ENCODE measurements at places on chromosomes 1 and 21.

DNA sequence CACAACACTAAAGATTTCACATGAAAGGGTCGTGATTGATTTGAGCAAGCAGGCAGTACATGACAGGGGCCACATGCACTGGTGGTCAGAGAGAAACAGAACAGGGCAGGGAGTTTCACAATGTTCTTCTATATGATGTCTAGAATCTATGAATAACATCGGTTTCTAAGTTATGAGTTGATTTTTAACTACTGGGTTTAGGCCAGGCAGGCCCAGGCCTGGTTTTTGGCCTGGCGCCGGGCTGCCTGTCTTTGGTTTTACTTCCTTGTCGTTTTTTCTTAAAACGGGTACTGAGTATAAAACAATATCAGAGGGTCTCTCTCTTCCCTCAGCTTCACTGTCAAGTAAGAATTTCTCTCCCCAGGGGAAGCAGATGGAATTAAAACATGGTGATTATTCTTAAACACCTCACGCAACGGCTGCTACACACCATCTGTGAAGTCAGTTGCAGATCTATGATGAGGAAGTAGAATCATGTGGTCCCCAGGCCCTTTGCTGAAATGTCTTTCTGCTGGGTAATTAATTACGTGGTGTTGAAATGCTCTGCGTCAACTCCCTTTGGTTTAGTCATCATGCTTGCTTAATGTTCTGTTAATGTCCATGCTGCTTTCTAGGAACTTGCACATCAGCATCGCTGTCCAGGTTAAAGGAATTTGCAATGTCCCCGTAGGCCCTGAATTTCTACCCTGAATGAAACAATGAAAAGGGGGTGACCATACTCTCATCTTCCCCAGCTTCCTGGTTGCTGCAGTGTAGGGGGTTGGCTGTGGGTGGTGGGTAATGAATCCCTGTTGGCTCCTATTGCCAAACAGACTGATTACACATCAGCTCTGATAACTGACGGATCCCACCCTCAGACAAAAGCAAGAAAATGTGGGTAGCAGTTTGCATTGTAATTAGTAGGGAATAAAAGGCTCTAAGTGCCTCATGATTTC is 70.3 kb downstream of the SERINC2 start:
- no peak for DNase-seq

DNA sequence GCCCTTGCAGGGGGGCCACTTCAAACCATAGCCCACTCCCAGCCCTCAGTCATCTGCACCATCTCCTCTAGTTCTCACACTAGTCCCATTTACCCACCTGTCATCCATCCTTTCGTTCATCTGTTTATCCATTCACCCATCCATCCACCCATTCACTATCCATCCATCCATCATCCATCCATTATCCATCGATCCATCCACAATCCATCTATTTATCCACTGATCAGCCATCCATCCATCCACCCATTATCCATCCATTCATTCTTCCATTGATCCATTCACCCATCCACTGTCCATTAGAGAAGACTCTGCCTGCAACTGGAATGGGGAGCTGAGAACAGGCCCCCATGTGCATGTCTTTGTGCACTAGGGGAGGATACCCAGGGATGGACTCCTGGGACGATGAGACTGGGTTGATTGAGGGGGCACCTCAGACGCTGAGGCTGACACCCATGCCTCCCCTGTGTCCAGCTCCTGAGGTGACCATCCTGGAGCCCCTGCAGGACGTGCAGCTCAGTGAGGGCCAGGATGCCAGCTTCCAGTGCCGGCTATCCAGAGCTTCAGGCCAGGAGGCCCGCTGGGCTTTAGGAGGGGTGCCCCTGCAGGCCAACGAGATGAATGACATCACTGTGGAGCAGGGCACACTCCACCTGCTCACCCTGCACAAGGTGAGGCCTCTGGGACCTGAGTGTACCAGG is 97.9 kb downstream of the TRIM11 start:
- DNase-seq = peak; percentile 26

DNA sequence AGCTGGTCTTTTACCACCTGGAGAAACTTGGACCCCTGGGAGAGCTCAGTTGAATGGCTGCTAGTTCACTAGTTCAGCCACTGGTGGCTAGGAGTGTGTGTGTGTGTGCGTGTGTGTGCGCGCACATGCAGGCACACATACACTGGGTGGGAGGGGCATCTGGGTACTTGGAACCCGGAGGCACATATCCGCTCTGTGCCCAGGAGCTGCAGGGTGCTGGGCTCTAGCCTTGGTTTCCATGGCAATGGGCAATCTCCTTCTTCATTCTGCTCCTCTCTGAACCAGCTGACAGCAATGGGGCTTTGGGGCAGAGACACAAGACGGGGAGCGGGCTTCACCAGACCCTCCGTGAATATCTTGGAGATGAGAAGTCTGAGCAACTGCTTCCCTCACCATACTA is 87.1 kb upstream of the DISP3 start:
- no peak for DNase-seq

DNA sequence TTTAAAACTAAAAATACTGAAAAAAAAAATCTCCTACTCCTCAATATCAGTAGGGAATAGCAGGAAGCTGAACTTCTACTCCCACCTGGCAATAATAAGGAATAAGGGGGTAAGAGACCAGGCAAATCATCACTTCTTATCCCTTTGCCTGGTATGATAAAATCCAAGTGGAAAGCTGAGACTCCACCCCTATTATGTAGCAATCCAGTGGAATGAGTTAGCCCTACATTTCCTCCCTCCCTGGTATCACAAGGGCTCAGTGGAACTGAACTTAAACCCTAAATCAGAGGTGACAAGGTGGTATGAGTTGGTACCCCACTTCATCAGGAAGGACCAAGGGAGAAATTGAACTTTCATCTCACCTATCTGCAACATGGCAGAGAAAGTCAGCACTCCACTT is 25.7 kb downstream of the TRIM33 start:
- DNase-seq = no peak

DNA sequence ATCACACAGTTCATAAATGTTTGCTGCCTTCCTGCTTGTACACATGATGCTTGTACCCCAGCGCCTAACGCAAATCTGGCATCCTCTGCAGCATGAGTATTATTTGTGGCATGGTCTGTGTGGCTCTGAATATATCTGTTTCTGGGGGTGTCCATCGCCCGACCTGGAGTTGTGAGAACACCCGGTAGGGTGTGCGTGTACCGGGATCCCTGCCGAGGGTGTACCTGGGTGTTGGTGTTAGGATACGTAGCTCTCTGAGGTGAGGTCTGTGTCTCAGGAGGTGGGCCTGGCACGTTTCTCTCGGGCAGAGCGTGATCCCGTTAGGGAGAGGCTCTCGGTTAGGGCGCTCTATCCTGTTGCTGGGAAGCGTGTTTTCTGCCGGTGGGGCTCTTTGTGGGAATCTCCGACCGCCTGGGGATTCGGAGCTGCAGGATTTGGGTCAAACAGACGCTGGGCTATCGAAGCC is 10.4 kb upstream of the CDC20 start:
- peak; percentile 90 for DNase-seq

- DNase-seq = peak; percentile 54
Observed at GRCh38 chr1:19762175-19762779, 37.4 kb downstream of the TMCO4 start.

- no peak for DNase-seq
Observed at GRCh38 chr1:64933296-64934070, 32.9 kb downstream of the JAK1 start.

DNA sequence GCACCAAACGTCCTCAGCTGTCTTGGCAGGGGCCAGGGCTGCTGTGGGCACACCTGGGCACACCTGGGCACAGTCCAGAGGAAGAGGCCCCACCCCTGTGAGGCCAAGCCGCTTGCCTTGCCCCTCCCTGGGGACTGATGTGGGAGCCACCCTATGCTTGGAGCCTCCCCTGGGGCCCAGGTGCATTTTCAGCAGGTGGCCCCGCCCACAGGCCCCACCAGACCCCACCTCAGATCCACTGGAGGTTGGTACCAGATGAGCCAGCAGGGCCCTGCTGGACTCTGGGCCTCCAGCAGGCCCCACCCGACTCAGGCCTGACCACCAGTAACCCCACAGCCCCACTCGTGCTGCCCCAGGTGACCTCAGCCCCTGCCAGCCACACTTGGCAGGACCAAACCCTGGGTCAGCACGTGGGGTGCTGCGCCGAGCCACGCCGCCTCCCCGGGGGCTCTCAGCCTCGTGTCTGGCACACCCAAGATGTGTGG is 8.8 kb downstream of the SLC19A1 start:
- DNase-seq = no peak

DNA sequence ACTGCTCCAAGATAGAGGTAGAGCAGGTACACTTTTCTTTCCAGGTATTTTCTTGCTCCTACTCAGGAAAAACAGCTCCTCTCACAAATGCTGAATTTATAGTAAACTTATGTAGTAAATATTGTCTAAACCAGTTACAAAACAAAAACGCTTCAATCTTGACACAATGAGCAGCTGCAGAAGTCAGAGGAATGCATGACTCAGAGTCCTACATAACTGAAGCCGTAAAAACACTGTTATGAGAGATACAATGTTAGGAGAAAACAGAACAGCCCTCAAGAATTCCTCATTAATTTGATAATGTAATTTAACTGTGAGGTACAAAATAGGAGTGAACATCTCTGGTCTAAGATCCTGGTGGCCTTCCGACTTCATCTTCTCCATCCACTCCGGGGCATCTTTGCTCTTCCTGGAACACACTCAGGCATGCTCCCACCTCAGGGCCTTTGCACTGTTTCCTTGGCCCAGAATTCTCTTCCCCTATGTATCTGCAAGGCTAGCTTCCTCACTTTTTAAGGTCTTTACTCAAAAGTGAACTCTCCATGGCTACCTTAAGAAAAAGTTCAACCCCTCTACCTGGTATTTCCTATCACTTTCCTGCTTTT is 138.5 kb downstream of the SLC45A1 start:
- DNase-seq = peak; percentile 21

- peak; percentile 94 for DNase-seq
Observed at GRCh38 chr1:45266151-45266801, 59.9 kb upstream of the ZSWIM5 start.

DNA sequence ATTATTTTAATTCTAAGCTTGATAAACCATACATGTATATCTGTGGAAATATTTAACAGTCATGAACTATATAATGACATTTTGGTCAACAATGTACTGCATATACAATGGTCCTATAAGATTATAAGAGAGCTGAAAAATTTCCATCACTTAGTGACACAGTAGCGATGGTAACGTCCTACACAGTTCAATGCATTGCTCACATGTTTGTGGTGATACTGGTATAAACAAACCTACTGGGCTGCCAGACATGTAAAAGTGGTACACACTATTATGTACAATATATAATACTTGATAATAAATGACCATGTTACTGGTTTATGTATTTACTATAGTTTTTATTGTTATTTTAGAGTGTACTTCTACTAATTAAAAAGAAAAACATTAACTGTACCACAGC is 841.9 kb downstream of the LTN1 start:
- DNase-seq = no peak

DNA sequence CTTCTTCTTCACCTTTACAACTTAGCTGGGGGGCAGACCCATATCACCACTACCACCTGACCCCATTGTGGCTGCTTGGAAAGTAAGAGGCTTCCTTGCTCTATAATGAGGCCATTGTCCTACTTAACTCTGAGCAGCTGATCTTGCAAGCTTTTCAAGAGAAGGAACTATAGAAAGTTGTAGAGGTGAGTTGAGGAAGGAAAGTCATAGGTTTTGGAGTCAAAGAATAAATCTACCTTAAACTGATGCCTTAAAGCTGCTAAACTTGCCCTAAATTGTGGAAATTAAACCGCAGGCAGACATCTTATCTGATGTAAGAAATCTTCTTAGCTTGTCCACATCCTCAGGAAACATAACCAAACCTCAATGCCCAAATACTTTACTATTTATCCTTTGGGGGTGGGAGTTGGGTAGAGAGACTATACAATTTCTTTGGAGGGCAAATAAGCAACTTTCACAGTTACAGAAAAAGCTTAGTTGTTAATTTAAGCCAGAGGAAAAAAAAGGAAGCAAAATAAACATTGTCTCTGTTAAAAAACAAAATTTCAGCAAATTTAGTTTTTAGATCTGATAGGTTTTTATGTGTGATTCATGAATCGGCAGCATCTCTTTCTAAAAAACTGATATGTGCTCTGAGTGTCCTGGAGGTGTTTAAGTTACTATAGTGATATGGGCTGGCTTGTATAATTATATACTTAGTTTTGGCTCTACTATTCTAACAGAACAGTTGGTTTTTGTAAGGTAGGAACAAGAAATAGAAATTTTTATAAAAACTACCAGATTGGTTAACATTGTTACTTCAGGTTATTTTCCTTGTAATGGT is 4.7 kb downstream of the IL23R start:
- DNase-seq = no peak
